Activated naive CD4-positive, alpha-beta T cell (primary cell): ENCODE measurements at places on chromosomes 7 and 10.

GRCh38 chr7:23930312-23930711 is 220.3 kb downstream of the STK31 start:
- DNase-seq = no peak

GRCh38 chr7:826230-826917 is 5.9 kb upstream of the SUN1 start:
- DNase-seq = no peak

DNA sequence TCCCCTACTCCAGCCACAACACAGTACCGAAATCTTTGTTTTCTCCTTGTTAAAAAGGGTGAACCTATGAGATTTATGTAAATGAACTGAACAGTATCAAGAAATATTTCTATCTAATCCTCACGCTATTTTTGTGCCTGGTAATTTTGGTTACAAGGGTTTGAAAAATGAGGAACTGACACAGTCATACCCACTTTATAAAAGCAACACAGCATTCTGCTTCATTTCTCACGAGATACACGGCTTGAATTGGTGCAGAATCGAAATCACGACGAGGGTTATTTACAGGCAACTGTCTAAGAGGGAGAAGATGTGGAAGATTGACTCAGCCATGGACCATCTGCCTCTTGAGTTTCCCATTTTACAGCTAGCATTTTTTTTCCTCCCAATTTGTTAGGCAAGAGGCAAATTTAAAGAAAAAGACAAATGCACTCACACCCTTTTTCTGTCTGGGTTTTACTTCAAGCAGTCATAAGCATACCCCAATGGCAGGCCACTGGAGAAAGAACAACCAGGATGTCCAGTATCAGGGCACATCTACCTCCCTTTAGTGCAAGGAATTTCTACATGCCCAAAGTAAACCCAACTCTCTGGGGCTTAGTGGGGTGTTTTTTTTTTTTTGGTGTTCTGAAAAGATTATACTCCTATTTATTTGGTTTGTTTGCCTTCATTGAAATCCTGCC is 108.1 kb downstream of the ITGB8 start:
- no peak for DNase-seq

DNA sequence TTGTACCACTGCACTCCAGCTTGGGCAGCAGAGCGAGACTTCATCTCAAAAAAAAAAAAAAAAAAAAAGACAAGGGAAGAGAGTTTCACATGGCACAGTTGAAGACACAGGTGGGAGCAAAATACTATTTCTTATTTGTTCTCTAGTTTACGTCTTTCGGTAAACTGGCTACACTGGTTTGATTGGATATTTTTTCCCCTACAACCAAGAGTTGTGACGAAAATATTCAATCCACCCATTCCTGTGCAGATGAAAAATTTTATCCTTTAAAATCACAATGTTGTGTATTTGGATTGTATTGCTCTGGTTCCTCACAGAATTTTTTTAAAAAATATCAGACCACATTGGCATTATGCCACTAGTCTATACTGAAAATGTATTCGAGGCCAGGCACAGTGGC is 14.5 kb upstream of the ABCC2 start:
- DNase-seq = no peak

- no peak for DNase-seq
Observed at GRCh38 chr7:2170576-2171521, 61.9 kb downstream of the MAD1L1 start.

DNA sequence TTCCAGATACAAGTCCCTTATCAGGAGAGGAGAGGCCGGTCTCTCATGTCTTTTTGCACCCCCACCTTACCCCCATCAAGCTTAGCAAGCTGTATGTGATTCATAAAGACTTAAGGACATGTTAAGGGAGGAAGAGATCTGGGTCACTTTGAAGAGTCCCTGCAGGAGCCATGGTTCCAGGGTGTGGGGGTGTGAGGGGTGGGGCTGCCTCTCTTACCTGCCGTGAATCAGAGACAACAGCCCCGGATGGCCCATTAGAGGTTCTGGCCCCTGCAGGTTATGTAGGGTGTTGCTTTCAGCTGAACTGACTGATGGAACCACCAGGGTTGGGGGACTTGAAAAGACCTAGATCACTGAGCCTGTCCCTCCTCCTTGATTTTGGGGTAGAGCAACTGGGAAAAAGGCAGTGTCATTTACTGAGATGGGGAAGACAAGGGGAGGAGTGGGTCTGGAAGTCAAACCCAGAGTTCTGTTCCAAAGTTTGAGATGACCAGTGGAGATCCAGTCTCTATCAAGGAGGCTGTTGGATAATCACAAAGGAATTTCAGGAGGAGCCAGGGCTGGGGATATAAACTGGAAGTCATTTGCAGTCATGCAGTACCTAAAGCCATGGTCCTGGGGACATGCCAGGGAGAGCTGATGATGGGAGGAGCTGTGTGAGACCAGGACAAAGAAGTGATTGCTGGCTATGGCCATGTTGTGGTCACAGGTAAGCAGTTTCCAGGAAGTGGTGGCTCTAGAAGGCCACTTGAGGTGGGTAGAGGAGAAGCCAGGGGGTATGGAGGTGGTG is 23.1 kb downstream of the ADAMTS14 start:
- no peak for DNase-seq

DNA sequence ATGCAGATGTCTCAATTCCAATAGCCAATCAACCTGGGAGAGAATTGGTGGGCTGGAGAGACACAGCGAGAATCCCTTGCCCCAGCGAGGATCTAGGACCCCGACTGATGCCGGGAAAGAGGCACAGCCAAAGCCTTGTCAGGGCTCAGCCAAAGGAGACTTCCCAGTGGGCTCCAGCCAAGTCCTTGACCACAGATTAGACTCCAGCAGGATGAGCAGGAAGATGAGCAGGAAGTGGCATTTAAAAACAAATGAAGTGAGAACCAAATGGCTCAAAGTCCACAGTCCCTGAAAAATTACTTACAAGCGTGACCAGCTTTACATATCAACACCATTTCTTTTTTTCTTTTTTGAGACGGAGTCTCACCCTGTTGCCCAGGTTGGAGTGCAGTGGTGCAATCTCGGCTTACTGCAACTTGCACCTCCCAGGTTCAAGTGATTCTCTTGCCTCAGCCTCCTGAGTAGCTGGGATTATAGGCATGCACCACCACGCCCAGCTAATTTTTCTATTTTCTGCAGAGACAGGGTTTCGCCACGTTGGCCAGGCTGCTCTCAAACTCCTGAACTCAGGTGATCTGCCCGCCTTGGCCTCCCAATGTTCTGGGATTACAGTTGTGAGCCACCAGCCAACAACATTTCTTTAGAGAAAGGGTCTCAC is 40.2 kb downstream of the CTBP2 start:
- DNase-seq = no peak

DNA sequence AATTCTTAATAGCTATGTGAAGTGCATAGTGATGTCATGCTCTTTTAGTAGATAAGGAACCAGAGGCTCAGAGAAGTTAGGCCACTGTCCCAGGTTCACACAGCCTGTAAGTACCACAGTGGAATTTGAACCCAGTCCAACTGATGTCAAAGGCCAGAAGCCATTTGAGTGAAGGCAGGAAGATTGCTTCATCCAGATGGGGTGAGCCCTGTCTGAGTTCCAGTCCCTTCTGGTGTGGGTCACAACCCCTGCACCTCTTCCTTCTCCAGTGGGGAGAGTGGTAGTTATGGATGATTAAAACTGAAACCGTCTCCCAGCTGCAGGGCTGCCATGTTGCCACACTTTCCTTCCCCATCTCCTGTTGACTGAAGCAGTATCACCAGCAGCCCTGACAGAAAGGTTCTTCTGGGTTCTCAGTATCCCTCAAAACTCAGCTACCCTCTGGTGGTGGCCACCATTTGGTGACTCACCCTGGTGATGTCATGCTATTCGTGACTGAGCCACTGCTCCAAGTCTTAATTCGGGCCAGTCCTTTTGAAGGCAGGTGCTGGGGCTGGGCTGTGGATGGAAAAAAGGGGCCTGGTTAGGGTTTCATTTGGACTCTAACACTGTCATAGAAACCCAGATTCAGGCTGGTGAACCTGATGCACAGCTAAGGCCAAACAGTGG is 1.5 kb upstream of the C10orf95 start:
- no peak for DNase-seq
